ENCODE measurements at places on chromosomes 12 and 14.

- no peak for DNase-seq
Measured at GRCh38 chr14:47596232-47596631, 79.2 kb downstream of the MDGA2 start.

- DNase-seq, result no peak
Measured at GRCh38 chr12:17416748-17417147, 673.2 kb downstream of the RERGL start.

GRCh38 chr12:121464331-121464730 lies 64.4 kb downstream of the RNF34 start:
- no peak for DNase-seq

- DNase-seq, result no peak
Measured at GRCh38 chr12:111034083-111034885, 113.9 kb upstream of the MYL2 start.

- DNase-seq, result peak; percentile 38
Measured at GRCh38 chr14:22994762-22995275, 12.5 kb upstream of the AJUBA start.

- no peak for DNase-seq
Measured at GRCh38 chr12:52232203-52232673, 805 bp upstream of the KRT7 start.

- DNase-seq, result no peak
Measured at GRCh38 chr14:57052705-57053302, 215.9 kb downstream of the EXOC5 start.

DNA sequence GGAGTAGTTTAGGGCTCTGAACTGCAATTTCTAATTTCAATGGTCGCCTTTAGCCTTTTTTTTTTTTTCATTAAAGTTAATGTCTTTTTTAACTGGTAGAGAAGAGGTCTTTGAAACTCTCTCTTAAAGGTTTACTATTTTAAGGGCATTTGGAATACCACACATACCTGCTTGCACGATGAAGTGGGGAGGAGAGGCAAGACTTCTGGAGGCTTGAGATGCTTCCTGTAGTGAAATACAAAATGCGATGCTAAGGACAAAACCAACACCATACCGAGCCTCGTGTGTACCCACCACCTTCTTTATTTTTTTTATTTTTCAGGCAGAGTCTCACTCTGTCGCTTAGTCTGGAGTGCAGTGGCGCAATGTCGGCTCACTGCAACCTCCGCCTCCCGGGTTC lies 57.4 kb downstream of the GLT1D1 start:
- no peak for DNase-seq

GRCh38 chr12:13343375-13343774 lies 146.8 kb downstream of the EMP1 start:
- no peak for DNase-seq

- DNase-seq, result no peak
Measured at GRCh38 chr14:72514660-72515025, 379.3 kb downstream of the DPF3 start.

GRCh38 chr12:1633459-1633858 lies 4.4 kb downstream of the WNT5B start:
- DNase-seq, result no peak

DNA sequence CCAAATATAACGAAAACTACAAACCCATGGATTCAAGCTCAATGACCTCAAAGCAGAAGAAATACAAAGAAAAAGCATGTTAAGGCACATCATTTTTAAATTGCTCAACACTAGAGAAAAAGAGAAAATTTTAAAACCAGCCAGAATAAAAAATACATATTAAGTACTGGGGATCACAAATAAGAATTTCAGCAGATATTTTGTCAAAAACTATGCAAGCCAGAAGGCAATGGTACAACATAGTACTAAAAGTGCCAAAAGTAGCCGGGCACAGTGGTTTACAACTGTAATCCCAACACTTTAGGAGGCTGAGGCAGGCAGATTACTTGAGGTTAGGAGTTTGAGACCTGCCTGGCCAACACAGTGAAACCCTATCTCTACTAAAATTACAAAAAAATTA lies 10.2 kb downstream of the SGPP1 start:
- no peak for DNase-seq

DNA sequence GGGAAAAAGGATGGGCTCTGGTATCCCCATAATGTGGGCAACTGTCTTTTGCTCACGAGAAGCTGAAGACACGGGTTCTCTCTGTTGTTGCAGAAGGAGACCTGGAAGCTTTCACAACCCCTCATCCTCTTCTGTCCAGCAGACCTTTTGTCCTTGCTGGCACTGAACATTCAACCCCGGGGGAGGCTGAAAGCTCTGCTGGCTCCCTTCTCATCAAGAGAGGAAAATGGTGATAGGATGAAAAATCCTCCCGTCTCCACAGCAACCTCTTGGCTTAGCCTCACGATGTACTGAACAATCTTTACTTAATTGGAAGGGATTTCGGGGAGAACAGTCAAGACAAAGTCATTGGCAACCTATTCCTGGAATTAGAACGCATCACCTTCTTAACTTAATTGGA lies 39.0 kb downstream of the ELK3 start:
- DNase-seq, result no peak

DNA sequence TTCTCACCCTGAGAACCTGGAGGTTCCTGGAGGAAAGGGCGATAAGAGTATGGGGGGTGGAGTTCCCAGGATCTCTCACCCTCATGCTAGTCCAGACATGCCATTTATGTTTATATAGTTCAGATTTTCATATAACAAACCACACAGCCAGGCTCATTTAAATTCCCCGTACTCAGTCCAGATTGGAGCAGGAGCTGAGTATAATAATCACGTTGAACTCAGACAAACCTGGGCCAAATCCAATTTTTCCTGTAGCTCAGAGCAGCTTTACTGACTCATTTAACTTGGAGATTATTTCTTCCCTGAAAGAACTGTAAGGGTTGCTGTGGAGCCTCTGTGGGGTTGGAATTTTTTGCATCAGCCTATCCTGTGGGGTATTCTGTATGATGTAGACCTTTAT lies 660.8 kb downstream of the TMEM121 start:
- no peak for DNase-seq

- no peak for DNase-seq
Measured at GRCh38 chr14:60838601-60839000, 104.0 kb downstream of the MNAT1 start.

- DNase-seq, result no peak
Measured at GRCh38 chr12:101612160-101612916, 17.6 kb downstream of the MYBPC1 start.

DNA sequence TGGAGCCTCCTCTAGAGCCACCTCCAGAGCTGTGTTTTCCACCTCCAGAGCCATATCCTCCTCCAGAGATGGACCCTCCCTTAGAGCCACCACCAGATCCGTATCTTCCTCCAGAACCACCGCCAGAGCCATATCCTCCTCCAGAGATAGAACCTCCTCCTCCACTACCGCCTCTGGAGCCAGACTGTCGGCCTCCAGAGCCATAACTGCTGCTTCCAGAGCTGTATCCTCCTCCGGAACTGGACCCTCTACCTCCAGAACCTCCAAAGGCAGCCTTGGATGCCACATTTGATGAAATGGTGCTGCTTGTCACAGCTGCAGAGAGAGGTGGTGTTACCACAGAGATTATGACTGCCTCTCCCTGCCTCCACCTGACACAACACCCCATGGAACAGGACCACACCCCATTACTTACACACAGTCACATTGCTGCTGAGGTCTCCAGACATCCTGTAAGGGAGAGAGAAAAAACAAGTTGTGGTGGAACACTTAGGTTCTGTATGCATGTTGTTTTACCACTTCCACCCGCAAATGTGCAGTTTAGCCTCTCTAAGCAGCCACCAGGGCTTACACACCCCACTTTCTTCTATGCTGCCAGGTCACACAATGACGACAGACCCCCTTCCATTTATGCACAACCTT lies 6.8 kb downstream of the KRT2 start:
- DNase-seq, result no peak

DNA sequence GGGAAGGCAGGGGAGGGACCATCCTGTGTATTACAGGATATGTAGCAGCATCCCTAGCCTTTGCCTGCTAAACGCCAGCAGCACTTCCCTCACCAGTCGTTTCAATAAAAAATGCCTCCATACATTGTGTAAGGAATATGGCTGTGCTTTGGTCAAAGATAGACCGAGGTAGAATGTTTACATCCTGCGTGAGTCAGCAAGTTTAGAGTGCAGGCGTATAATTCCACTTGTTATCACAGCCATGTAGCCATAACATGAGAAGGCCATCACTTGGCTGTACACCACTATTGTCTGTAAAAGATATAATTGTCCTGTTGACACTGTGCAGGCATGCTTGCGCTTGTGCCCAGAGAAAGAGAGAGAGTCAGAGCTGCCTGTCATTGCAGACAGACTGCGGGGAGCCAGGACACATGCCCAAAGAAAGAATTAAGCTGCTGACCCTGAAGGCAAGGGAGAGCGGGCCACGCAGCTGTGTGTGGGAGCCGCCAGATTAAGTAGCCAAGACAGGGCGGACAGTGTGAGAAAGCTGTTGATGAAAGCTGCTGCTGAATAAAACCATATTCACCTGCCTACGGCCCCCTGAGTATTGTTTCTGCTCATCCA lies 68.4 kb downstream of the CRACR2A start:
- DNase-seq, result no peak

DNA sequence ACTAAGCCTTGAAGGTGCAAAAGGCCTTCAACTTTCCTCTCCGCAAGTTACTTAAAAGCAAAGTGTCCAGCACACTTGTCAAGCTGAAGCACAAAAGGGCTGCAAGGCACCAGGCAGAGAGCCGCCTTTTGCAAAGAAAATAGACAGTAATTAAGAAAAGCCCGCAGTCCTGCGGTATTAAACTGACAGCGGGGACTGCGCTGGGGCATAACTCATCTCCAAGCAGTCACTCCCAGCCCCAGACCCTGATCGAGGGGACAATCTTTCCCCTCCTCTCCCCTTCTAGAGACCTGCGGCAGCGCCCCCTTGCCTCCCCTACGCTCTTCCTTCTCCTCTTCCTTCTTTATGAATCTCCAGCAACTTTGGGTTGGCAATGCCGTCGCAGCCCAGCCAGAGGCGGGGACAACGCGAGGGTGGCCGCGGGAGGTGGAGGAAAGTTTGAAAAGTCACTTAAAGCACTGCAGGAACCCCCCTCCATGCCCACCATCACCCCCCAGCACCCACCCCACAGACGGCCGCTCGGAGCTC lies 200.9 kb upstream of the CAND1 start:
- DNase-seq, result no peak

DNA sequence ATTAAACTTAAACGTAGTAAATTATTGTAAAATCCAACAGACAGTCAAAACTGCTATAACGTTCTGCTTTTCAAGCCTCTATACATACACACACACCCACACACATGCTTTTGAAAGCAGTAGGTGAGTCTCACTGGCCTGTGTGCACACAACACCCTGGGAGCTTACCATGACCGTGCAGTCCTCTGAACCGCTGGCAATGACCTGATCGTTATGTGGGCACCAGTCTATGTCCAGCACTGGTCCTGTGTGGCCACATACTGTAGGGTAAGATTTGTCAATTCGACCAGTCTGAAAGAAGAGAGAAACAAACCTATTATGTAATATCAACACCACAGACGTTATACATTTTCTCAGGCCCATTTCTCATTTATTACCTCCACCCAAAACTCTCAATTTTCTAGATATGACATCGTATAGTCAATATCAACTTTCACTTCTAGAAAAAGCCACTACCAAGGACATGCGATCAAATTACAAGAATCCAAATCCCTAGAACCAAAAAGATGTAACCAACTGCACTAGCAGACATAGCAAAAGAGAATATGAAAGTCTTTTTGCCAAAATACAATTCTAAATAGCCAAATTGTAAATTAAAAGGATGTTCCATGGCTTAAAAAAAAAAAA lies 44.5 kb upstream of the SELPLG start:
- no peak for DNase-seq

DNA sequence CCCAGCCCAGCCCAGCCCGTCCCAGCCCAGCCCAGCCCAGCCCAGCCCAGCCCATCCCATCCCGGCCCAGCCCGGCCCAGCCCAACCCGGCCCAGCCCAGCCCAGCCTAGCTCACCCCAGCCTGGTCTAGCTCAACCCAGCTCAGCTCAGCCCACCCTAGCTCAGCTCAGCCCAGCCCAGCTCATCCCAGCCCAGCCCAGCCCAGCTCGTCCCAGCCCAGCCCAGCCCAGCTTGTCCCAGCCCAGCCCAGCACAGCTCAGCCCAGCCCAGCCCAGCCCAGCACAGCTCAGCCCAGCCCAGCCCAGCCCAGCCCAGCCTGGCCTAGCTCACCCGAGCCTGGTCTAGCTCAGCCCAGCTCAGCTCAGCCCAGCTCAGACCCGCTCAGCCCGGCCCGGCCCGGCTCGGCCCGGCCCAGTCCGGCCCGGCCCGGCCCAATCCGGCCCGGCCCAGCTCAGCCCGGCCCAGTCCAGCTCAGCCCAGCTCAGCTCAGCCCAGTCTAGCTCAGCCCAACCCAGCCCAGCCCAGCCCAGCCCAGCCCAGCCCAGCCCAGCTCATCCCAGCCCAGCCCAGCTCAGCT lies 184.7 kb downstream of the TMEM121 start:
- DNase-seq, result no peak

Measured in germinal center (tissue), 1 donor.